ENCODE measurements at places on chromosomes 3 and 15.

- no peak for DNase-seq
These were observed 16.5 kb downstream of the VIPR1 start for GRCh38 chr3:42518800-42519567.

DNA sequence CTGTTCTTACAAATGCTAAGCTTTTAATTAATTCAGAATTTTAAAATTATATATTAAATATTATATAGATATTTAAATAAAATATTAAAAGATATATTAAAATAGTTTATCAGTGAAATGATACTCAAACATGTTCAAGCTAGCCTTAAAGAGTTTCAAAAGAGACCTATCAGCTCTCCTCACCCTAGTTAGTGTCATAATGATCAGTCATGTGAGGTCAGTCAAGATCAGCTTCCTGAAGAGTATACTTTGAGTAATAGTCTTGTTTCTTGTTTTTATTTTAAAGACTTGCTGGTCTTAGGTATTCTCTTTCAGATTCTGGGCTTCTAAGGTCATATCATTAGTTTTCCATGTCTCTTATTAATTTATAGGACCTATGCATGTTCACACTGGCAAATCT lies 14.5 kb downstream of the EXOG start:
- DNase-seq, result no peak

DNA sequence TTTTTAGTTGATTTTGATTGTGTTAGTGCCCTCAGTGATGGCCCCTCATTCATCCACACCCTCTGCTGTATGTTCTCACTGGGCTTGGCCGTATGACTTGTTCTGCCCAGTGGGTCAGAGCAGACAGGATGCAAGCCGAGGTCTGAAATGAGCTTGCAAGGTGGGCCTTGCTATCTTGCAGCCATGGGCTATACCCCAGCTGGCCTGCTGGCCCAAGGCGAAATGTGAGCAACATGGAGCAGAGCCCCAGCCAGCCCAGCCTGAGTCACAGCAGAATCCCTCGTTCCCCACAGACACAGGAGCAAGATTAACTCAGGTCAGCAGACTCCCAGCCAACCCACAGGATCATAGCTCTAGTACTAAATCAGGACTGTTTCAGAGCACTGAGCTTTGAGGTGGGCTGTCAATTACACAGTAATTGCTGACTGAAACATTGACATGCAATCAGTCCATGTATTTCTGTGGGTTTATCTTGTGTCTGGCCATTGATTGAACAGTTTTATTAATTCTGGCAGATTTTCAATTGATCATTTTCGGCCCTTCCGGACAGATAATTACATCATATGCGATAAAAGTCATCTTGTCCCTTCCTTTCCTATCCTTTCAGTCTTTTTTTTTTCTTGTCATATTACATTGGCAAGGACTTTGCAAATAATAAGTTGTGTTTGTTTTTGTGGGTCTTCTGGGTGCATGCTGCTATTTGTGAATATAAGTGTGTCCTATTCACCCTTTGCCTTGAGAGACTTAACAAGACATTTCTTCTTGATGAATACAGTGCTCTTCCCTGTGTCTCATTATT lies 27.1 kb downstream of the KLF15 start:
- no peak for DNase-seq

DNA sequence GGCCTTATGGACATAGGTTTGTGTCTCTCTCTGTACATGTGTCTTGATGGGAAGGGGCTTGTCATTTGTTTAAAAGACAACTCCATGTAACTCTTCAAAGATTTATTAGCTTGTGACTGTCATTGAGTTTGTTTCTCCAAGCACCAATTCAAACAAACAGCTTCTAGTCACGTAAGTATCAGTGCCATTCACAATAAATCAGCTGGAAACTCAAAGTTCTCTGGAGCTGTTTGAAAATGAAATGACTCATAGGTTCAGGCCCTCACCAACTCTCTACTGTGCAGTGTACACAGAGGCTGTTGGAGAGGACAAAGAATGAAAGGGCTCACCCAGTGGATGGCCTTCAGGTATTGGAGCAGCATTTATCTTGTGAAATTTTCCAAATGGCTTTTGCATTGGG lies 476.3 kb downstream of the AGBL1 start:
- no peak for DNase-seq

DNA sequence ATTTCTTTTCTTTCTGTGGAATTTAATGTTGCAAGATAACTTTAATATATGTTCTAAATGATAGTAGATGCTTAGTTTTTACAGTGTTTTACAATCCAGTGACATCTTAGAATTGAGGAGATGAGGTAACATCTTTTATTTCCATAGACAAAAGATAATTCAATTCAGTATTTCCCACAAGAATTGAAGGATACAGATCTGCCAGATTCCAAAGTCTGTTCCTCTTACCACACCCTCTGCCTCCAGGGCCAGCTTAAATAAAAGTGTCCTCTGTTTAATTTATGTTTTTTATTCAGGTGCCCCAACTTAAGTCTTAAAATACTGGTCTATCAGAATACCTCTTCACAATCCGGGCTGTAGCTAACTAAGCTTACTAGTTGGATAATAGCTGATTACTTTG lies 6.5 kb downstream of the STT3B start:
- DNase-seq, result no peak

- DNase-seq, result no peak
These were observed 98.8 kb downstream of the ATG7 start for GRCh38 chr3:11370966-11371365.

- DNase-seq, result no peak
These were observed 30.4 kb downstream of the ZNF662 start for GRCh38 chr3:42936157-42936981.

DNA sequence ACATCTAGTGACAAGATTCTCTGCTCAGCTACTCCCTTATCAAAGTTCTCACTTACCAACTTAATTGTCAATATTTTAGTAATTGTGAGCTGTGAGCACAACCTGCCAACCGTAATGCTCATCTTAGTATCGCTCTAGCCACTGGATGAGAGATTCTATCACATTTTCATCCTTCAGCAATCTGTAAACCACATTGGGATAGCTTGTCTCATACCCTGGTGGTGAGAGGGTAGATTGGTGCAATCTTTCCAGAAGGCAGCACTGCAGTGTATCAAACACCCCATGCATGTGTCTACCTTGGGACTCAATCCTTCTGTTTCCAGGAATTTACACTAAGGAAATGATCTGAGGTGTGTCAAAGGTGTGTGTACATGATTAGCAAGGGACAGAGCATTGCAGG lies 18.9 kb upstream of the ATP8B4 start:
- DNase-seq, result no peak
